ENCODE measurements at places on chromosomes 3 and 15.

DNA sequence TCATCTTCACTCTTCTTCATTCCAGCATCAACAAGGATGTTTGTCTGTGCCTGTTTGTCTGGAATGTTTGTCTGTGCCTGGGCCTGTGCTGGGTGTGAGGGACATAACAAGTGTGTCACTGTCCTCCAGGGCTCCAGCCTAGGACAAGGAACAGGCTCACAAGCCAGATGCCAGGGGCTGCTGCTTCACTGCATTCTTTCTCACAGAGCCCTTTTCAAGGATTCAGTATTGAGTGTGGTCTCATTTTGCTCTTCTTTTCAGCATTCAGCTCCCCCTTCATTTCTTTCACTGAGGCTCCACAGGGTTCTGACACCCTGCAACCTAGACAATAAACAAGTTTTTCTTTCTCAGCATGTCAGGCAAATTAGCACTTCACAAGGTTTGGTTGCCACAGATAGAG lies 43.6 kb upstream of the KY start:
- DNase-seq = no peak

- DNase-seq = no peak
Observed at GRCh38 chr15:46365572-46365971, 730.7 kb downstream of the SQOR start.

- no peak for DNase-seq
Observed at GRCh38 chr3:114083112-114083511, 26.6 kb downstream of the QTRT2 start.

DNA sequence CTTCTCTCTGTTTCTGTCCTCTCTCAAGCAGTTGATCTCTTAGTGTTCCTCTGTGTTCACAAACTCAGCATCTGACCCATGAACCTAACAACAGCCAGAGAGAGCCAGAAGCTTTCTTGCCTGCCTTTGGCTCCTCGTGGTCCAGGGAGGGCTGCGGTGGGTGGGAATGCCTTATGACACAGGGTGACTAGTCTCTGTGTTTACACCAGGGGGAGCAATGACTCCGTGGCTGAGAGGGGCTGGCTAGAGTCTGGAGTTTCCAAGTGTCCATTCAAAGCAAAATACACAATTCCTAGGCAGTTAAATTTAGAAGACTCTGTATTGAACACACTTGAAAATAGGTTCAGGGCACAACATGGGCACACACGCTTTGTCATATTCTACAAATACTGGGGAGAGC lies 370.0 kb upstream of the FRG2C start:
- DNase-seq = no peak
